Stimulated activated CD8-positive, alpha-beta memory T cell treated with anti-CD3 and anti-CD28 coated beads, Interleukin-4, amount 100 ng/mL, for 1 hour (primary cell): ENCODE measurements at places on chromosomes 6 and 20.

DNA sequence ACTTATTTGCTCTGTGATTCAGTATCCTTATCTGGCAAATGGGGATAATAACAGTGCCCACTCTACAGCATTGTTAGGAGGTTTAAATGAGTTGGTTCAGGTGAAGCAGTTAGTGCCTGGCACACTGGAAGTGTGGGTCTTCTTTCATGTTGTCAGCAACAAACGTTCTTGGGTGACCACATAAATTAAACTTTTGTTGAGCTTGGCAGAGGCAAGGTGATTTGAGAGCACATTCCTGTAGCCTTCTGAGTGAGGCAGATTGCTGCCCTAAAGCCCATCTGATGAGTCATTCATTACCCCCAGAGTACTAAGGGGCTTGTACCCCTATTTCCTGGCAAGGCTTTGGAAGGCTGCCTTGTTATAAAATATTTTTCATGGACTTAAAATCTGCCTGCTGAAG is 25.8 kb downstream of the SEC23B start:
- no peak for DNase-seq

- DNase-seq = no peak
Observed at GRCh38 chr6:166820483-166820882, 135.9 kb downstream of the RNASET2 start.

GRCh38 chr6:16217156-16217721 is 21.1 kb upstream of the GMPR start:
- DNase-seq = no peak

DNA sequence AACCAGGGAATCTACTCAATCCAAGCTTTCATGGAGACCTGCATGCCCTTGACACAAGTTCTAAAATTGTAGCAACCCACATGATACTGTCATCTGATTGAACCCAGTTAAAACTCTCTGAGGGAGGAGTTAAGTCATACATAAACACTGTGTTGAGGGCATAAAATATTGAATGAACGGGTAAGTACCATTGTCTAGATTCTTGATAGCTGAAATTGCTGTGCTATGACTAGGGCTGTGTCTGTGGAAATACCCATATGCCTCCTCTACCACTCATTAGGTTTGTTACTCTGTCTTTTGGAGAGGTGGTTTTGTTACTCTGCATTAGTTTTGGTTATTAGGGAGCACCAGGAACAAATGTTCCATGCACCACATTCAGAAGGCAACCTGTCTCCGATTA is 7.6 kb downstream of the ENPP4 start:
- no peak for DNase-seq

GRCh38 chr20:2118783-2119182 is 17.2 kb downstream of the STK35 start:
- no peak for DNase-seq

DNA sequence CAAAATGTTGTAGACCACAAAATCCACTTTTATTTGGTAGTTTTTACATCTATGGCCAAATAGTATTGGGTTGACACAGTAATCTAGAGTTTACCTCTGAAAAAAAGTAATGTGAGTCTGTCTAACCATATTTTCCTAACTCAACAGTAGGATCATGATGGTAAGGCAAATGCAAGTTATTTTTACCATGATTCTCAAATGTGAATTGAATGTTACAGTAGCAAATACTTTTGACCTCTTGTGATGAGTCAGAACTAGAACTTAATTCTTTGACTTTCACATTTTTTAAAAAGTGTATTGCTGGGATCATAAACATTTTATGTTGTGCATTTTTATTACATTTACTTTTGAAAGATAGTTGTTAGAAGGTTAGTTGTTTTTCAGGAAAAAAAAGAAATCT is 22.0 kb downstream of the RNF146 start:
- DNase-seq = no peak

DNA sequence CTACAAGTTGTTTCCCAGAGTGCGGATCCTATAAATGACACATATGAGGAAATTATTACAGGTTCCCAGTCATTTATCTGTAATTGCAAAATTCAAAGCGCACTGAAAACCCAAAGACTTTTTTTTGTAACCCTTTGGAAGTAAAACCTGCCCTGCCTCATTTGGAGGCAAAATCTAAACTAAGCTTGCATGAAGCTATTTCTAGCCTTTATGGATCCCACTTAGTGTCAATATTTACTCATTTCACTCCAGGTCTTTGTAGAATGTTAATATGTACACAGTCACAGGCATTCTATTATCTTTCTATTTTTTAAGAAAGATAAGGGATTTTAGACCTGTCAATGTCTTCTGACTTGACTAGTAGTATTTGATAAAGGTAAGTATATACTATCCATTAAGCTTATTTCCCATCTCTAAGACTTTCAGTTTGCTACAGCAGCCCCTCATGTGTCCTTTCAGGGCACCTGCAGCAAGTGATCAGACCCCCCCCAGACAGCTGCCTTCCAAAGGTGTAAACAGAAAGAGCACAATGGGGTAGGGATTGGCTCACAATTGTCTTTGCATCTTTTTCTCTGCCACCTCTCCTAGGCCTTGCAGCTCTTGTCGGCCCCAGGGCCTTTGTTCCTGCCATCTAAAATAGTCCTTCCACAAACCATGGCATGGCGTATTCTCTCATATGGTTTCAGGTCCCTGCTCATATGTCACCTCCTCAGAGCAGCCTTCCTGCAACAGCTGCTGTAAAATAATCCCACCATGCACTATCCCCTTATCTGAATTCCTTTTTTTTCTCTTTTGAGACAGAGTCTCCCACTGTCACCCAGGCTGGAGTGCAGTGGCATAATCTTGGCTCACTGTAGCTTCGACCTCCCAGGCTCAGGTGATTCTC is 1.3 kb upstream of the REPS1 start:
- no peak for DNase-seq

DNA sequence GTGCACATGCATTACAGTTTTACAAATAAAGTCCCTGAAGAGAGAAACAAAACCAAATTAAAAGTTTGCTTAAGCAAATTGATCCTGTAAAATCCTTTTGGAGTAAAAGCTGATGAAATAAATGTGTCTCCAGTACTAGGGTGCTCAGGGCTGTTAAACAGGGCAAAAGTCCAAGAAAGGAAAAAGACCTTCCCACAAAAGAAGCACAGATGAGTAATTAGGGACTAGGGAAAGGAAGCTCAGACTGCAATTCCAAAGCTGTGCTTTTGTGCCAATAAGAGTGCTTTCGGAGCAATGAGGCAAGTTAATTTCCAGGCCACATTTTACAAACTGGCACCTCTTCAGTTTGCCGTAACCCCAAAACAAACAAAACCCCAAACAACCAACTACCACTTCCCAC is 10.4 kb upstream of the RNF182 start:
- DNase-seq = no peak

GRCh38 chr6:68876792-68877493 is 241.9 kb downstream of the ADGRB3 start:
- DNase-seq = no peak

DNA sequence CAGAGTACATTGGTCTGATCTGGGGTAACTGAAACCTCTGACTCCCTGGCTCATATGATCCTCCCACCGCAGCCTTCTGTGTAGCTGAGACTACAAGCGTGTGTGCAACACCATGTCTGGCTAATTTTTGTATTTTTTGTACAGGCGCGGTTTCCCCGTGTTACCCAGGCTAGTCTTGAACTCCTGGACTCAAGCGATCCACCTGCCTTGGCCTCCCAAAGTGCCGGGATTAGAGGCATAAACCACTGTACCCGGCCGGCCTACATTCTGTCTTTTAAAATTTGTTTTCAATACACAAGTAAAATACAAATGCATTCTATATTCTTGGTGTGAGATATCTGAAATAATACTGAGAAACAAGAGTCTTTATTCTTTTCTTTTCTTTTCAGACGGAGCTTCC is 1.7 kb upstream of the CBFA2T2 start:
- DNase-seq = no peak

GRCh38 chr6:38024908-38025307 is 205.4 kb downstream of the ZFAND3 start:
- no peak for DNase-seq

- no peak for DNase-seq
Observed at GRCh38 chr20:2955257-2955970, 82.1 kb downstream of the PTPRA start.

DNA sequence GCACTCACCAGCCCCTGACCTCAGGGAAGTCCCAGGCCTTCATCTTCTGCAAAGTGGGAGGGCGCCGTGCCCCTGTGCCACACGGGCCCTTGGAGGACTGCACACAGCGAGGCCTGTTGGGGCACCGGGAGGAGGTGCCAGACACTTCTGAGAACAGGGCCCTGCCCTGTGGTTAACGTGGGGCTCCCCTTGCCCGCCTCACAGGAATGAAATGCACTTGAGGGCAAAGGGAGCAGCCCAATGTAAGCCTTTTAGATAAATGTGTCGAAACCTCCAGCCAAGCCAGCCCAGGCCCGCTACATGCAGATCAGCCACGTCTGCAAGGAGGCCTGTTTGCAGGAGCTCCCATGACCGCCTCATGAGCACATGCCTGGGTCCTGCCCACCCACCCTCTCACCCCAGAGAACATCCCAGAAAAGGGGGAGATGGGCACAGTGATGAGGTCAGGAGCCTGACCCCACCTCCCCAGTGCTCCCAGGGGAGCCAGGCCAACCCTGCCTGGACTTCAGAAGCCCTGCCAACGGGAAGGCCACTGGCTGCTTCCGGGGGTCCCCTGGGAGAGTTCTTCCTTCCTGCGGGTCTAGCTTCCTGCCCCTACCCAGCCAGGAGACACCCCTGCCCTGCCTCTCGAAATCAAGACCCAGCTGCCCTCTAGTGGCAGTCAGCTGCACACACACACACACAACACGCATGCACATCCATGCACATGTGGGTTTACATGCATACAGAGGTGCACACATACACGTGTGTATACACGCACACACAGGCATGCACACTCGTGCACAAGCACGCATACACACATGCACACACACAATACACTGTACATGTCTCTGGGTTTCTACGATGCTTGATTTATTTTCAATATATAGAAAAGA is 178.7 kb downstream of the TAF4 start:
- no peak for DNase-seq

DNA sequence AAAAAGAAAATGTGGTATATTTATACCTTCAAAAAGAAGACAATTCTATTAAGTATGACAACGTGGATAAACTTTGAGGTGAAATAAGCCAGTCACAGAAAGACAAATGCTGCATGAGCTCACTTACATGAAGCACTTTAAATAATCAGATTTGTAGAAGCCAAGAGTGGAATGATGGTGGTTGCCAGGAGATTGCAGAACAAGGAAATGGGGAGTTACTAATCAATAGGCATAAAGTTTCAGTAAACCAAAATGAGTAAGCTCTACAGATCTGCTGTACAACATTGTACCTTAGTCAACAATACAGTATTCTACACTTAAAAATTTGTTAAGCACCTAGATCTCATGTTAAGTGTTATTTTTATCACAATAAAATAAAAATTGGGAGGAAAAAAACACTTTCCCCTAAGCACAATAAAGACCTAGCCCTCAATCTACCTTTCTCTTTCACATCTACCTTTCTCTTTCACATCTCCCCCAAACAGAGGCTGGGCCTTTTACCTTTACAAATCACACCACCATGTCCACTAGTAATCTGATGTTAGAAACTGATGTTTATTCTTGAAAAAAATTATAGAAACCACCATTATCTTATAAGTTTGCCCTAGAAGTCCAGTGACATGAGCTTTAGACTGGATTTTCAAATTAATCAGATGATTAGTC is 73.9 kb downstream of the PKIB start:
- DNase-seq = no peak

DNA sequence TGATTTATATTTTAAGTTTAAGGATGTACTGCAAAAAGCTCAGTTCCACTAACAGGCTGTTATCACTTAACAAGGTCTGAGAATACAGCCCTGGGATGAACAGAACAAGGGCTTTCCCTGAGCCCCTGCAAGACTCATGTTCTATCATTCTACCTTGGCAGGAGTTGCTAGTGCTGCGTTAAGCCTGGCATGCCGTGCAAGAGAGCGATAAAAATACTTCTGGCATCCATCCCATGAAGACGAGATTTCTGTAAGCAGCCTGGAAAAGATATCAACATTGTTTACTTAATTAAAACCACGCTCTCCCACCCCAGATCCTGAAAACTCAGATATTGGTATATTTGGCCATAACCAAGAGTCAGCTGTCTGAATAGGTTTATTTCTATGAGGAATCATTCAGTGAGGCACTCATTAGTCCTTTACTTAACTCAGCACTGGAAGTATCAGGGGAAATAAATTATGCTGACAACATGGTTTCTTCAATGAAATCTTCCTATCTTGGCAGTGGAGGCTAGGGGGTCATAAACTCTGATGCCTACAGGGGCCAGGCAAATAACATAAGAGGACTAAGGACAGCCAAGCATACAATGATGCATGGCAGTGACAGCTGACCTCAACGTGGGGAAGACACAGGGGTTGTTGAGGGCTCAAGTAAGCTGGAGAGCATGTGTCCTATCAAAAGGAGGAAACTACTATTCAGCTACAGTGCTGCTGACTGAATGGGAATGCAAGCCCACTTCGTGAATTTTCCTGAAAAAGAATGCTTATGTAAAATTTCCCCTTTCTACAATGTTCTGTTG is 37.6 kb upstream of the LYRM2 start:
- no peak for DNase-seq

DNA sequence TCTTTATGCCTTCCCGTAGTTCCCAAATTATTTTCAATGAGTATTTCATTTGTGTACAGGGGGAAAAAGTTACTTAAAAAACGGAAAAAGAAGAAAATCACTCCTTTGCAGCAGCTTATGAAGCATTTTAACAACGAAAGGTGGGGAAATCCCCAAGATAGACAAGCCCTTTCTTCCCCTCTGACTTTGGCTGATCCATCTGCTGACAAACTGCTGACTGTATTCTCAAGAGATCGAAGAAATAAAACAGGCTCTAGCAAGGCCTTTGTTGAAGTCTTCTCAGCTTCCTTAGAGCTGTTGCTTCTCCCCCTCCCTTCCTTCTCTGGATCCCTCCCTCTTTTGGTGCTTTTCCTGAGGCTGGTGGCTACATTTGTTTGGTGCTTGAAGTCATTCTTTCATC is 325.2 kb downstream of the NRN1 start:
- DNase-seq = no peak

- DNase-seq = no peak
Observed at GRCh38 chr20:20299904-20300303, 68.0 kb upstream of the INSM1 start.

GRCh38 chr6:148416330-148416965 is 73.8 kb downstream of the SASH1 start:
- no peak for DNase-seq

DNA sequence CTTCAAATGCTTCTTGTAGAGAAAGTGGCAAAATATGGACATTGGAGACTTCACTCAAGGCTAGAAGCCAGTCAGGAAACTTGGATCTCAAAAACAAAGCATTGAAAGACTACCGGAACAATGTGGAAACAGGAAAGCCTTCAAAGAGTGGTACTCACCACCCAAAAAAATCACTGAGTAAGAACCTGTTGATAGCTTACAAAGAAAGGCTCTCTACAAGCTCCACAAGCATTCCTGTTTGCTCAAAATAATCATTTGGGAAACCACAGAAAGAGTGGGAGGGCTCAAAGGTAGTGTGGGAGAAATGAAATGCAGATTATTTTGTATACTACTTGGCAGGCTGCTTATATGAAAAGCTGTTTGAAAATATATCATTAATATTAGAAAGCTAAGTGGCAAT is 9.5 kb upstream of the DST start:
- no peak for DNase-seq

GRCh38 chr6:118893064-118893806 is 717 bp upstream of the ASF1A start:
- peak; percentile 18 for DNase-seq
